ENCODE measurements at places on chromosomes 5 and 9.

DNA sequence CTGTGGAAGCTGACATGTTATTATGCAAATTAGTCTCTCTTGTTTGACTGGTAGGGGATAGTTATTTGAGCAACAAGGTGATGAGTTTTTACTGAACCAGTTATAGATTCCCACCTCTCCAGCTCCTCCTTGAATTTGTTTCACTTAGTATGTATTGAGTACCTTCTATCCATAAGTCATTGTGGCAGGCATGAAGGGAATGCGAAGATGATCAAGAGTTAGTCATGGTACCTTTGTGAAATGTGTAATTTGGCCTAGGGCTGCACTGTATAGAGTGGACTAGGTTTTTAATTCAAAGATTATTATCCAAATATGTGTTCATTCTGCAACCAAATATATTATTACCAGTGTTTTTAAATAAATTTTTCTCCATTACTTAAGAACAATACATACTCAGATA is 110.1 kb downstream of the HACD4 start:
- no peak for DNase-seq

GRCh38 chr5:154653418-154653763 is 101.8 kb upstream of the LARP1 start:
- no peak for DNase-seq

DNA sequence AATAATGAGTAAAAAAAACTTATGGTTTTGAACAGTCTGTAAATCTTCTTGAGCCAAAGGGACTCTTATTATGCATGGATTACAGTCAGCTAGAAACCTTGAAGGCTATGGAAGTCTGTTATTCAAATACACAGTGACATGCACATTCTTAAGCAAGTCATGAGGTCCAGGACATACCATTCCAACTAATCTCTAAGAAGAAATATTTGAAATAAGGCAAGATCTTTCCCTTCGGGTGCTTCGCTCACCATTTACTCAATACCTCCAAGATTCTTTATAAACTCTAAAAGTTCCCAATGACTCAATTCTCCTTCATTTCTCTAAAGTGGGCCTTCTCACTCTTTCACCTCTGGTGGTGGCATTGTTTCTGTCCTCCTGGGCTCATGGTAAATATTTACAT is 811.0 kb downstream of the NR2F1-AS1 start:
- no peak for DNase-seq

DNA sequence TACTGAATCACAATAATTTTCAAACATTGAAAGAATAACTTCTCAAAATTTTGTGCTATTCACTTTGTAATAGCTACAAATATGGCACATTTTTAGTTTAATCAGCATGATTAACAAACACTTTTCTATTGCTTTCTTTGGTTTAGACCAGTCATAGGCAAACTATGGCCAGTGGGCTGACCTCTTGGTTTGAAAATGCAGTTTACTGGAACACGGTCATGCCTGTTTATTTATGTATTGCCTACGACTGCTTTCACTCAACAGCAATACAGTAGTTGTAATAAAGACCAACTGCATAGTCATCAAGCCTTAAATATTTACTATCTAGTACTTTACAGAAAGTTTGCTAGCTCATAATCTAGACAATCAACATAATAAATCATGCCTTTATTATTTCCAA is 810.8 kb downstream of the TLE1 start:
- DNase-seq = no peak

DNA sequence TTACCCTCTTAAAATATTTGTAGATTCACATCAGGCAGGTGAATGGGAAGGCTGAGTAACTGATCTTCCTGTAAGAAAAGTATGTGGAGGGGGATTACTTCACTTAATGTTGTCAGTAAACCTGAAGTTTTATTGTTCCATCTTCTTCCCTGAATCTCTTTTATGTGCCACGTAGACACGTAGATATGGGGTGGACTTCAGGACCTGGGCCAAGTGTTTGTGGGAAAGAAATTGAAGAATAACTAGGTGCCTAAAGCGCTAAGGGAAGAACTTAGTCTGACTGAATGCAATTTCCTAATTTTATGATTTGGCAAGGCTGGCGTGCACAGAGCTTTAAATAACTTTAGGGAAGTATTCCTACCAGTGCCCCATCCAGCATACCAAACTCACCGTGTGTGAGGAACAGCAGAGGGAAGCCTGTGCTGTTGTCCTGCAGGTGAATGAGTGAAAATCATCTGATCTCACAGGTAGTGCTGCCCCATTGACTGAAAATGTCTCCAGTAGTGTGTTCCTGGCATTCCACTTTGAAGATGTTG is 323.4 kb downstream of the KDM4C start:
- DNase-seq = no peak

GRCh38 chr9:4027606-4028005 is 272.3 kb downstream of the GLIS3 start:
- DNase-seq = no peak

All from type B pancreatic cell (in vitro differentiated cells).